ENCODE measurements at places on chromosomes 6 and 20. TPM values are rescaled to one million over a fixed set of nuclear protein-coding genes. Genes with fewer than 3 reads are reported as not detected.

- no peak for DNase-seq
These were observed 51.6 kb upstream of the GRIK2 start for GRCh38 chr6:101341926-101342325.

DNA sequence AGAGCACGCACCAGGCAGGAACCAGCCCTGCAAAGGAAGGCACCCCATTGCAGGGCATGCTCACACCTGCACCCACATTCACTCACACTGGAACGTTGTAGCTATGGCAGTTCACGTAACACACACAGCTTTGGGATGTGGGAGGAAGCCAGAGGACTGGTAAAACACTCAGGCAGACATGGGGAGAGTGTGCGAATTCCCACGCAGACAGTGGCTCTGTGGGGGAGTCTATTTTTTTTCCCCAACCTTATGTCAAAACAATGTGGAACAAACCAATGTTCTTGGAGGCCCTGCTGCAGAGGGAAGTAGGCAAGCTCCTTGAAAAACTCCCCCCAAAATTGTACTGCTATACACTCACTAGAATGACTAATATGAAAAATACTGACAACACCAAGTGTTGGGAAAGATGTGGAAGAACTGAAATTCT is 91.0 kb downstream of the PPP1R14C start:
- no peak for DNase-seq

GRCh38 chr20:1402149-1402548 is 9.3 kb upstream of the FKBP1A start:
- DNase-seq = peak; percentile 69

The MACROD2 gene
- total RNA-seq = 0.51 TPM

The TCP1 gene
- 813 TPM for total RNA-seq

The CDK19 gene
- total RNA-seq = 10.2 TPM

The TP53TG5 gene
- not detected for total RNA-seq

The SSTR4 gene
- not detected for total RNA-seq

Measured in Daoy (cell line).